ENCODE measurements at places on chromosomes 7 and 10. TPM values are rescaled to one million over a fixed set of nuclear protein-coding genes. Genes with fewer than 3 reads are reported as not detected.

DNA sequence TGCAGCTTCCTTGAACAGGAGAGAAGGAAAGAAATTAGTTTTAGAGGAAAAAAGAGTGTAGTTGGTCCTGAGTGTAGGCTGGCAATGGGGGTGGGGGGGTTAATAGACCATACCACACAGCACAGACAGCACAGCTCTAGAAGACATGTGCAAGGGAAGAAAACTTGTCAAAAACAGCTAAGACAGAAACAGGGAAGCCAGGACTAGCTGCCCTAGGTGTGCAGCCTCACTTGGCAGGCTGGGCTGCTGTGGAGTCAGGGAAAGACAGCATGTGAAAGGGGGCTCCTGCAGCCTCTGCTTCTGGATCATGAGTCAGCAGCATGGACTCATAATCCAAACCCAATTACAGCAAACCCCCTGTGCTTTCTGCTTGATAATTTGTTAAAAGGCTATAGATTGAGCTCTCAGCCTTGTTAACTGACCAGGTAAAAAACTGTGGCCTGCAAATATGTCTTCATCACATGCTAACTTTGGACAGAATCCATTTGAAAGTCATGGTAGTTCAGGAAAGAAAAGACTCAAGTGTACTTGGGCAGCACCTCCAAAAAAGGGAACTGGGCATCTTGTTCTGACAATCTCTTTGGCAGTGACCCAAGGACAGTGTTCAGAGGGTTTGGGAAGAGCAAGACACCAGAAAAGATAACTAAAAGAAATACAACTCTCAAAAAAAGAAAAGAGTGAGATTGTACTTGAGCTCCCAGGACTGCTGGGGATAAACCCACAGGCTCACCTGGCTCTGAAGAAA is 142.2 kb upstream of the VWC2 start:
- H3K27me3 ChIP-seq: no peaks in the 10 kb centered on the region
- H3K4me1 ChIP-seq: no peaks in the 10 kb centered on the region
- H3K27ac ChIP-seq: no peak overlapping the region
- DNase-seq: no peak

DNA sequence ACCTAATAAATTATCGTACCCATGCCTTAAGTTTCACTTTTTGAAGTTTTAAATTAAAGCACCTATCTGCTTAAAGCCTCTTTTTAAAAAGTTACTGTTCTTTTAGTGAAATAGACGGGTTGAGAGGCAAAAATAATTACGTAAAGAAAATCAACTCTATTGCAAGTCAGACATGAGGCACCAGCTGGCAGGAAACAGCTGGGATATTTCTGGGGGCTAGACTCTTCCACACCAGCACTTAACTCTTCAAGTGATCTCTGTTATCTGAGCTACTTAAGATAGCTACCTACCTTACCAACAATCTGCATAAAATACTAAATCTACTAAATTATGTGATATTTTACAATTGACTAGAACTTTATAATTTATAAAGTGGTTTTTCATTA is 35.8 kb downstream of the GBF1 start:
- H3K27ac ChIP-seq: no peak overlapping the region
- peaks cover 61% of the 10 kb centered on the region for H3K4me1 ChIP-seq
- no peaks in the 10 kb centered on the region for H3K27me3 ChIP-seq
- H3K4me3 ChIP-seq: peak overlapping the region; percentile 28

- peak overlapping the region; percentile 23 for H3K27ac ChIP-seq
- DNase-seq: no peak
- H3K27me3 ChIP-seq: no peaks in the 10 kb centered on the region
- peaks cover 47% of the 10 kb centered on the region for H3K4me1 ChIP-seq
Observed at GRCh38 chr10:119250641-119251314, 43.4 kb downstream of the GRK5 start.

DNA sequence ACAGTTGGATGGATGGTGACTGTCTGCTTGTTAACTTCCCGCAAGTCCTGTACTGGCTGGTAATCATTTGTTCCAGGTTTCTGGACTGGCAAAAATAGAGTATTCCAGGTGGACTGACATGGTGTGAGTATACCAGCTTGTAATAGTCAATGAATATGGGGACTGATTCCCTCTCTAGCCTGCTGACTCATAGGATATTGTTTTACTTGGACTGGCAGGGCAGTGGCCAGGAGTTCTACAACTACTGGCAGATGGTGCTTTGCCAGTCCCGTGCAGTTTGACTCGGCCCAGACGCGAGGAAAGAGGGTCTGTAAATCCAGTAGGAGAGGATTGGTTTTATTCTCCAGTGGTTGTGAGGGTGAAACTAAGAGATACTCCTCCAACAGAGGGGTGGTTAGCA is 78.0 kb downstream of the PRR15 start:
- DNase-seq: no peak
- H3K4me3 ChIP-seq: no peak overlapping the region
- no peak overlapping the region for H3K27ac ChIP-seq

DNA sequence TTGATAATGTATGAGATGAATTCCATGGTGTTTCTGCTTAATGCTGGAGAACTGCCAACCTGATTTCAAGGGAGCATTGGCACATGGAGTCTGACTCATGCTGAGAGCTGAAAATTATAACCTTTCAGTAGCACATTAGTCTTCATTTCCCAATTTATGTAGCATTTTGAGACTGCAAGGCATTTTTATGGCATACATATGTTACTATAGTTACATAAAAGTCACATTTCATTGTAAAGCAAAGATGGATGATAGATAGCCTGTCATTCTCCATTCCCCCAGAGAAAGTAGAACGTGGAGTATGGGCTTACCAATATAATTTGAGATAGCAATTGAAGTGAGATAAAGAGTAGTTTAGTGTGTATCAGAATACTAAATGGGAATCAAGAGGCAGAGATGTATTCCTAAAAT is 103.1 kb downstream of the SLC16A9 start:
- no peaks in the 10 kb centered on the region for H3K36me3 ChIP-seq
- peaks cover 2% of the 10 kb centered on the region for H3K27me3 ChIP-seq
- DNase-seq: no peak
- H3K4me1 ChIP-seq: no peaks in the 10 kb centered on the region
- H3K27ac ChIP-seq: no peak overlapping the region

DNA sequence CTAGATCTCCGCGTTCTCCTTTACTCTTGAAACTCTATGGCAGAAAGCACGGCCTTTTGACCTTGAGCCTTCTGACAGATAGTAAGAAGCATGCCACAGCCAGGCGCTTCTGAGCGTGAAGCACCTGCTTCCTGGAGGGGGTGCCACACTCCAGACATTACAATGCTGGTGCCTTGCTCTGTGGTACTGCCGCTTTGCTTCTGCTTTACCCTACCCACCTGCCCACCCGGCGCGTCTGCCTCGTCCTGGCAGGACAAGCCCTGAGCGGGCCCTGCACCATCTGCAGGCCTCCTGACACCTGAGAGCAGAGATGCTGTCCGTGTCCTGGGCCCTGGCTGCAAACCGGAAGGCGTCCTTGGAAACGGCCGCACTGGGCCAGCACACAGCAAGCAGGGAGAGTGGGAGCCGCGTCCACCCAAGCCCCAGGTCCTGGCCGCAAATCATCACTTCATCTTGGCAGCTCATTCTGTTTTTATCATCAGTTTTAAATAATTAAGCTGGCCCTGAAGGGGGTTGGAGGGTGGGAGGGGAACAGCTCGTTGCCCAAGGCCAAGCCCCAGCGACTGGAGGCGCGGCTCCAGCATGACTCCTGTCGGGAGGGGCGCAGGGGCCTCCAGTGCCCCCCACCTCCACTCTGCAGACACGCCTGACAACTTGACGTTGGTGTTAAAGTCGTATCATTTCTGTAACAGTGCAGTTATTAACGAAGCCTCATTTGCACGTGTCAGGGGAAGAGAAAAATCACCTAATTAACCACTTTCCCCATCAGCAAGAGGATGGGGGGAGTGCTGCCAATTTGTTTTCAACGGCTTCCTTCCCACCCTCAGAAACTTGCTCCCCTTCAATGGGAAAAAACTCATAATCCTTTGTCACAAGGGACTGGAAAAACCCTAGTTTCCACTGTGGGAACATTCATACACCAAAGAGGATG is 132.2 kb downstream of the MAD1L1 start:
- DNase-seq: no peak
- H3K27me3 ChIP-seq: peaks cover 1% of the 10 kb centered on the region
- H3K27ac ChIP-seq: no peak overlapping the region
- no peak overlapping the region for H3K4me3 ChIP-seq
- no peaks in the 10 kb centered on the region for H3K36me3 ChIP-seq

DNA sequence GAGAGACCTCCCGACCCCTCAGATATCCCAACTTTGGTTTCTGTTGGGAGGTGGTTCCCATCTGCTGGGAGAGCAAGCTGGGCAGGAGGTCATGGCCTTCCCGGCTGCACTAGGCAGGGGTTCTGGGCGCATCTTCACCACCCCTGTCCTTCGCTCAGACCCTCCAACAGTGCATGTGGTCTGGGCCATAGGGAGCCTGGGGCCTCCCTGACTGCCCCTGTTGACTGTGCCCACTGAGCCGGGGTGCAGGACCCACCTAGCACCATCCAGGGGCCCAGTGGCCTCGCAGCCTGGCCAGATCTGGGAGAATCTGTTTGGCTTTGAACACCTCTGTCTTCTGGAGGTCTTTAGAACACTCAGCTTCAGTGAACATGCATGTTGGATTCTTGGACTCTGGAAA is 18.7 kb upstream of the INMT start:
- H3K4me1 ChIP-seq: peaks cover 23% of the 10 kb centered on the region
- no peak for DNase-seq
- H3K36me3 ChIP-seq: peaks cover 1% of the 10 kb centered on the region
- no peak overlapping the region for H3K27ac ChIP-seq

DNA sequence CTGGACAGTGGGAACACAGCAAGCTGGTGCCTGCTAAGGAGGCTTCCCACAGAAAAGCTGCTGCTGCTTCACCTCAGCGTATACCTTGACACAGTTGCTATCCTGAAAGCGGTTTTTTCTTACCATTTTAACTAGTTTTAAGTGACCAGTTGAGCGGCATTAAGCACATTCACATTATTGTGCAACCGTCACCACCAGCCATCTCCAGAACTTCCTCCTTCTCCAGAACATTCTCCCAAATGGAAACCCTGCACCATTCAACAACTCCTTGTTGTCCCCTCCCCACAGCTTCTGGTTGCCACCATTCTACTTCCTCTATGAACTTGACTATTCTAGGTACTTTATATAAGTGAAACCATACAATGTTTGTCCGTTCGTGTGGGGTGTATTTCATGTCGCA is 169.9 kb downstream of the SNX10 start:
- H3K27ac ChIP-seq: no peak overlapping the region
- H3K4me1 ChIP-seq: no peaks in the 10 kb centered on the region
- no peak overlapping the region for H3K4me3 ChIP-seq
- H3K27me3 ChIP-seq: peaks cover 4% of the 10 kb centered on the region
- H3K36me3 ChIP-seq: no peaks in the 10 kb centered on the region

DNA sequence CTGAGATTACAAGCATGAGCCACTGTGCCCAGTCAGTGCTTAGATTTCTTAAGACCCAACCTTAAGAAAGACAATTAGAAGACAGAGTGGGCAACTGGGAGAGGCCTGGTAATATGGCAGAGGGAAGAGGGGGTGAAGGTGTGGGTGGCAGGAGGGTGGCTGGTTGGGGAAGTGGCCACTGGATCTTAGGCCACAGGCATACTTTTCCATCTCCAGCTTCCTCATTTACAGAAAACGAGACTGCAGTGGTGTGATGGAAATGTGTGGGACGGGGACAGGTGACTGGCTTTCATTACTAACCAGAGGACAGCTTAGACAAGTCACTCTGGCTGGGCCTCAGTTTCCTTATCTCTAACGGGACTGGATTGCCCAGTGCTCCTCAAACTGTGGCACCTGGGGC is 1.0 kb upstream of the FFAR4 start:
- H3K36me3 ChIP-seq: no peaks in the 10 kb centered on the region
- no peak overlapping the region for H3K27ac ChIP-seq
- no peak overlapping the region for H3K4me3 ChIP-seq
- H3K4me1 ChIP-seq: no peaks in the 10 kb centered on the region

DNA sequence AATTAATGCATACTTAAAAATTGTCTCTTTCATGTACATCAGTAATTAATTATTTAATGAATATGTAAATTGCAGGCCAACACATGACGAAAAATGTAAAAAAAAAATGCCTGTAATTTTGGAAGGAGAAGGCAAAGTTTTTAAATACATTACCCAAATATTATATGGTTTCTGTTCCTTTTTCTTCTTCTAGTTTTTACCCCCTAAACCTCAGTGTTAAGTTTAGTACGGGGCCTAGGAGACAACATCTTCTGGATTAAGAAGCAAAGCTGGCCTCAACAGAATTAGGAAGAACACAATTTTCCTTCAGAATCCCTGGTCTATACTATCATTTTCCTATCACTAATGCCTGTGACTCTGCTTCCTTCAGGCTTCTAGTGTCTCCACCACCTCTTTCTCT is 459.3 kb upstream of the NRP1 start:
- no peaks in the 10 kb centered on the region for H3K4me1 ChIP-seq
- no peak overlapping the region for H3K4me3 ChIP-seq
- H3K36me3 ChIP-seq: no peaks in the 10 kb centered on the region
- H3K27ac ChIP-seq: no peak overlapping the region
- DNase-seq: no peak
- H3K27me3 ChIP-seq: no peaks in the 10 kb centered on the region

DNA sequence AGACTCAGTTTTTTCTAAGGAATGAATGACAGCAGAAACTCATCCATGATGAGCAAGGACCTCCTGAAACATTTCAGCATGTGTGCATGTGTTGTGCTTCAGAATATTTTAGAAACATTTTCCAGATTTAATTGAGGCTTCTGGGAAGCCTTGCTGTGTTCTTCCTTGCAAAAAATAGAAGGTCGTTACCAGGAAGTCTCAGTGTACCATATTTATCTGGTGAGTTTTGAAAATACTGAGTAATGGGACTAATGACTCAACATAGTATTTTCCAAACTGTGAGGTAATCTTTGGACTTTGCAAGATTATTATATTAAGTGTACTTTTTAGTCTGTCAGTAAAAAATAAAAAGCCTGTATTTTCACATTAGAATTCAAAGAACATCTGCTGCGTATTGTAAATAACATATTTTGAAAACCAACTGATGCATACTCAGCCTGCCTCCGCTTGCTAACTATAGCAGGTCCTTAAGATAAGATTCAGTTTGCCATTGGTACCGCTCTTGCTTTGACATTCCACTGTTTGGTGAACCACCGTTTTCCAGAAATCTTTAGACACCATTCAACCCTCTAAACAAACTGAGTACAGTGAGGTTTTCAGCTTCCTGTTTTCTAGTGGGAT is 739.6 kb upstream of the GALNT17 start:
- H3K4me3 ChIP-seq: no peak overlapping the region
- DNase-seq: no peak
- no peaks in the 10 kb centered on the region for H3K4me1 ChIP-seq
- no peaks in the 10 kb centered on the region for H3K36me3 ChIP-seq

DNA sequence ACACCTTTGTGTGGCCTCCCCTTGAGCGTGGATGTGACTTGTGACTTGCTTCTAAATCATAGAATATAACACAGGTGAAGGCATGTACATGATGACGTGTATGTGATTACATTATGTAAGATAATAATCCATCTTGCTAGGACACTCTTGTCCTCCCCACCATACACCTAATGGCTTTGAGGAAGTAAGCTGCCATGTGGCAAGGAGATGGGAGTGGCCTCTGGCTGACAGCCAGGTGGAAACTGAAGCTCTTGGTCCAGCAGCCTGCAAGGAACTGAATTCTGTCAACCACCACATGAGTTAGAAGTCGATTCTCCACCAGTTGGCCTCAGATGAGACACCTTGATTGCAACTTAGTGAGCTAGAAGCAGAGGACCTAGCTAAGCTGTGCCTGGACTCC is 67.4 kb upstream of the ELN start:
- no peak overlapping the region for H3K4me3 ChIP-seq
- no peaks in the 10 kb centered on the region for H3K4me1 ChIP-seq
- no peak overlapping the region for H3K27ac ChIP-seq
- no peak for DNase-seq
- H3K36me3 ChIP-seq: no peaks in the 10 kb centered on the region

Gene GPER1
- not detected for total RNA-seq

Gene SVOPL
- total RNA-seq: not detected

Gene TAS2R3
- 0.99 TPM for total RNA-seq

Gene GJD4
- total RNA-seq: not detected

Gene ASAH2
- 5.4 TPM for total RNA-seq

Data from activated T-helper 1 cell treated with anti-CD3 and anti-CD28 coated beads, Interleukin-12 subunit alpha, Interleukin-12 subunit beta, Interleukin-2, Interleukin-4 antibody, amounts not matched to agents 30 ng/mL and 10 ng/mL and 1 ng/mL, durations not matched to agents 14 hours and 24 hours and 36 hours (primary cell).